ENCODE measurements at places on chromosomes 11 and 22.

- DNase-seq = no peak
Observed at GRCh38 chr11:1918436-1919315, 827 bp upstream of the TNNT3 start.

GRCh38 chr22:44337678-44338004 is 24.9 kb upstream of the SHISAL1 start:
- DNase-seq = no peak

DNA sequence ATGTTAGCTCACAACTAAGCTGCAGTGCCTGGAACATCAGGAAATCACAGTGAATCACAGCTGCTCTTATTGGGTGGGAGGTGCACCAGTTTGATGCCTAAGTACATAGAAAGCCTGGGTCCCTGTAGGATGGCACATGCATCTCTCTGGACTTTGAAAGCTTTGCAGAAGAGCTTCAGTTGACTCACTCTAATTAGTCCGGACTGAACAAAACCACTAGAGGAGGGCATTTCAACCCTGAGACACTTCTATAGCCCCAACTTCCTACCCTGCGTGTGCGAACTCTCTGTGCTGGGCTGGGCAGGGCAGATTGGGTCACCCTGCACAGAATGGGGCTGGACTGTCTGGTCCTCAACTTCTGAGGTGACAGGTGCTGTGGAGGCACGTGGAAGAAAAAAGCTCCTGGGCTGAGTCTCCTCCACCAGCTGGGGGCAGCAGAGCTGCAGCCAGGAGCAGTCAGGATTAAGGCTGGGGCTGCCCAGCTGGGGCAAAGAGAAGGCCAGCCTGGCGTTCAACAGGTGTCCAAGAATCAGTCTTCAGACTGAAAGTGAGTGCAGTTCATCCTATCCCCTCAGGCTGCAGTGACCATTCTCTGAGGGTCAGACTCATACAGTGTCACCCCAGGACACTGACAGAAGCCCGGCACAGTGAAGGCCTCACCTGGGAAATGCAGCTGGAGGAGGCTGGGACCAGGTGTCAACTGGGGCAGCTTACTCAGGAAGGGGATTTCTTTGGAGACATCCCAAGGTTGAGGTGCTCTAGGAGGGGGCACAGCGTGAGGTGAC is 22.1 kb downstream of the GGTLC2 start:
- DNase-seq = no peak

- no peak for DNase-seq
Observed at GRCh38 chr11:6607190-6607795, 3.7 kb downstream of the ILK start.

GRCh38 chr11:77030834-77031414 is 3.3 kb upstream of the B3GNT6 start:
- DNase-seq = no peak

DNA sequence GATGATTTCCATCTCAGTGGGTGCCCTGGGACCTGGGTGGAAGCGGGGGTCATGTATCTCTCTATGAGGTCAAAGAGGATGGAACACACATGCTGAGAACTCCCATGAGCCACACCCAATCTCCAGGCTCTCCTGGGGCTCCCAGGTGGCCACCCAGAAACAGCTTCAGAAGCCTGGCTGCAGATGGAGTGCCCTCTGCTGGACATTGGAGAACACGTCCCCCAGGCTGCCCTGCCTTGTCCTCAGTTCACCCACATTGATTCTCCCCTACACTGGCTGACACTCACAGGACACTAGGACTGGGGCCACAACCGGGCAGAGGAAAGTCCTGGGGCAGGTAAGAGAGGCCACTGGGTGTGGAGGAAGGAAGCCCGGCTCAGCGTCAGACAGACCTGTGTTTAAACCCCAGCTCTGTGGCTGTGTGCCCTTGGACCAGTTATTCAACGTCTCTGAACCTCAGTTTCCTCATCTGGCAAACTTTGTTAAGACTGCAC is 4.5 kb upstream of the NOL12 start:
- no peak for DNase-seq

DNA sequence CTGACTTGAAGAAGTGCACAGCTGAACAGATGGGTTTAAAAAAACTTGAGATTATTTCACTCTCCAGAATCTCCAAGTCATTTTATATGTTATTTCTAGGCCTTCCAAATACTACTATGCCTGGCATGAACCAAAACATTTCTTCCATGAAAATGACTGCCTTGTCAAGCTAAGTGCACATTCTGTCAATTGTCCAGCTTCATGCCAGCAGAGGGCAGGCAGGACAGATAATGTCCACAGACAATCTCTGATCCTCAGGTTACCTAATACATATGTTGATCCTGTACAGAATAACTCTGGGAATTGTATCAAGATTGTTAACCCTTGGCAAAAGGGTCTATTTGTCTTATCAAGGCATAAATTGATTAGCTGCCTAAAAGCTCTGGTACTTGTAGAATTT is 229.5 kb downstream of the AASDHPPT start:
- no peak for DNase-seq

- DNase-seq = no peak
Observed at GRCh38 chr22:18991821-18992442, 55.8 kb upstream of the PRODH start.

GRCh38 chr11:108697872-108698473 is 33.1 kb downstream of the DDX10 start:
- DNase-seq = peak; percentile 3

DNA sequence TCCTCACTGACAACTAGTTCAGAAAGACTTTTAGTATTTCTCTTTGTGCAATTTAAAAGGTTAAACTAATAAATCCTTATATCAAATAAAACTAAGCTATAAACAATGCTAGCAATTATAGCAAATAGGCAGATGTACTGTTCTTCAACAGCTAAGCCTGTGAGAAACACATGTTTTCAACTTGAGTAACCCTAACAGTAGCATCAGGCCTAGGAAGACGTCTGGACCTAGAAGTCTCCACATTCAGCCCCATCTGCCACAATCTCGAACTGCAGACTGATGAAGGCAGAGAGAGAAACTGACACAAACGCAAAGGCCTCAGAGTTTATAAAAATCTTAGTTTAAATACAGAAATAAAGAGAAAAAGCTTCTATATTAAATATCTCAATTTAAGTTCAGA is 2.5 kb downstream of the ST13 start:
- no peak for DNase-seq

GRCh38 chr22:41907436-41908401 is 7.2 kb downstream of the SHISA8 start:
- no peak for DNase-seq

- DNase-seq = no peak
Observed at GRCh38 chr22:46140989-46141928, 9.1 kb upstream of the PPARA start.

DNA sequence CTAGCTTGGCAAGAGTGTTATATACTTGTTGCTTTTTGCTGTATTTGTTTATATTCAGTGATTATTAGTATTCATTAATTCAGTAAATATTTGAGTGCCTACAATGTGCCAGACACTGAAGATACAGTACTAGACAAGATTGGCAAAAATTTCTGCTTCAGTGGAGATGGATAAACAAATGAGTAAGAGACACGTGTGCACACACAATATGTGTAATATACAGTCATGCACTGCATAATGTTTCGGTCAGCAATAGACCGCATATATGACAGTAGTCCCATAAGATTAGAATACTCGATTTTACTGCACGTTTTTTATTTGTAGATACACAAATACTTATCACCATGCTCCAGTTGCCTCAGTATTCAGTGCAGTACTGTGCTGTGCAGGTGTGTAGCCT is 104.9 kb upstream of the GAL start:
- no peak for DNase-seq

GRCh38 chr11:134086376-134086775 is 17.5 kb downstream of the JAM3 start:
- no peak for DNase-seq

GRCh38 chr11:133977067-133977677 is 20.4 kb upstream of the IGSF9B start:
- DNase-seq = no peak

DNA sequence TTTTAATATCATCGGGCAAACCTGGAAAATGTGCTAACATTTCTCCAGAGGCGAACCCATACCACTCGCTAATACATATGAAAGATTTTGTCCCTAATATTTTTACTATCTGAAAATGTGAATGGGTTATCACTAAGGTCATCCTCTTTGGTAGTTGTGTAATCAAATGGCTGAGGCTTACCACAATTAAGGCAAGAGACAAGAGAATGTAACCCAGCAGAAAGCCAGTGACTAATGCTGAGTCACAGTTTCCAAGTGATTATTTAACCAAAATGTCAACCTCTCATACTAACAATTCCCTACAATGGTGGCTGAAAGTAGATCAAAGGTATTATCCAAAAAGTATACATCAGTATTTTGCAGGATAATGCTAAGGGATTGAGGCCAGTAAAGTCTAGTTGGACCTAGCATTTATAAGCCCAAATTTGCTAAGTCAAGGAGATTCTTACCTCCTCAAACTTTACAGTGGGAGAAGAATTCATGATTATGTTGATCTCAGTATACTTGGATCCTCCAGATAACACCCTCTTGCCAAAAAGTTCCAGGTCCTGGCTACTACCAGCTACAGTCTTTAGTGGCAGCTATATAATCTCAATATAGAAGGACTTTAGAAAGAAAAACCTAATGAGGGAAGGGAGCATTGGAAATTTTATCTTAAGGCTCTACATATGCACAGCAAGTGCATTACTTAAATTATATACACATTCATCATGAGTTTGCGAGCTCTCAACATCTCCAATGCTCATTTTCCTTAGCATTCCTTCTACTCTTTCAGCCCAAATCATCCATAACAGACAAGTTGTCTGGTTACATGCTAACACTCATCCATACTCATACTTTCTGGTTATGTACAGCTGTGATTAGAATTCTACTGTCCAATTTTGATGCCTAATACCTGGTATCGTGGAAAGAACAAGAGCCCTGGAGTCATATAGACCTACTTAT is 25.4 kb downstream of the SIK3 start:
- no peak for DNase-seq

DNA sequence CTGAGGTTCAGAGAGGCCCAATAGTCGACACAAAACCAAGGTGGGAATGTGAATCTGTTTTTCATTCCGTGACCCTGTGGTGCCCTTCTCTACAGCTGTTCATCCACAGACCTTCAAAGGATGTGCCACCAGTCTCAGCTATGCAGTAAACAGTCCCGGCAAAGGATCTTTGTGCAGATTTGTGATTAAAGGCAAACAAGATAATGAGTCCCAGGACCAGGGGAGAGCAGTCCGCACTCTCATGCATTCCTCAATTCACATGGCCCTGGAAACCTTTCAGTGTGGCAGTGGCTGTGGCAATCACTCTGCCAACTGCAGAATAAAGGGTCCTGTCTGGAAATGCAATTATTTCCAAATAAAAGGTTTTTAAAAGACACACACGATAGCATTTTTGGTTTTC is 418.6 kb downstream of the TENM4 start:
- DNase-seq = no peak

DNA sequence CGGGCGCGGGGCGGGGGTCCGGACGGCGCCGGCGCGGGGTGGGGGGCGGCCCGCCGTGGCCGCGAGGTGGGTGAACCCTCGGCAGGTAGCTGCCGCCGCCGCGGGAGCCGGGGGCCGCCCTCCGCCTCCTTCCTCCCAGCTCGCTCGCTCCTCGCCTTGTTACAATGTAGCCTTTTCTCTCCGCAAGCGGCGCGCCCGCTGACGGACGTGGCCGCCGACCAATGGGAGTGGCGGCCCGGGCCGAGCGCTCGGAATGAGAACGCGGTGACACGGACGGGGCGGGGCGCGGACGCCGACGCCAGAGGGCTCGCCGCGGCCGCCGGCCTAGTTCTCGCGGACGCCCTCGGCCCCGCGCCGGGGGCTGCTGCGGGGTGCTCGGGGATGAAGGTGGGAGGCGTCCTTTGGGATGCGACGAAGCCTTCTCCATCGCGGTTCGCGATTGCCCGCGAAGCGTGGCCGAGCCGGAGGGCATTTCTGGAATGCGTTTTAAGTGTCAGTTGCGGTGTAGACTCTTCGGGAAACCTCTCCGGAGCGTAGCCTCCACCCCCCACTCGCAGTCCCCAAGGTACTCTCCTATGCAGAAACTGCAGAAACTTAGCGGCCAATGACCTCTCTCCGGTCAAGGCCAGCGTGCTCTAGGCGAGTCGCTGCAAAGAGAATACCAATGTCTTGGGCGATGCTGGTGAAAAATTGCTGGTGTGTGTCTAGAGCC is 734 bp downstream of the PRDM11 start:
- peak; percentile 51 for DNase-seq

DNA sequence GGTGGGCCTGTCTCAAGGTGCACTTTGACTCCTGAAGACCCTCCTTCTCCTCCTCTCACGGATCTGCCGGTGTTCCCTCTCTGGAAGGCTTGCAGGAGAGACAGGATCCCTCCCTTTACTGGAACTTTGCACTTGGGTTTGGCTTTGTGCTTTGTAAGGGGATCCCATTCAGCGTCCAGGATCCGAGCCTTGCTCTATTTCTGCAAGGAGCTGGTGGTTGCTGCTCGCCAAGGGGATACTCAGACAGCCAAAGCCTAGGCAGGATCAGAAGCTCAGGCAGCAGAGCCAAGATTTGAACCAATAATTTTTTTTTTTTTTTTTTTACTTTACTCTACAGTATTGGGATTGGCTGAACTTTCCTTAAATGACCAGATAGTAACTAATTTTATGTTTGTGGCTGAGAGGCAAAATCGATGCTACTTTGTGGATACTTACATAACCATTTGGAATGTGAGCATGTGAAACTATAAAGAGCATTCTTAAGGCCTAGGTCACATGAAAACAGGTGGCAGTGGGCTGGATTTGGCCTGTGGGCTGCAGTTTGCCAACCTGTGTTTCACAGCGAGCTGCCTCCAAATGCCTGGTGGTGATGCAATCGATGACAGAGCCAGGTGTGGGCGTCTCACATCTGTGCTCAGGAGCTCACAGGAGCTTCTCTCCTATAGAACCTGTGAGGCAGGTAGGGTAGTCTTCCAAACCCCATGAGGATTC is 25.2 kb downstream of the BCR start:
- DNase-seq = no peak
